EL (cell line): ENCODE measurements at places on chromosomes 1 and 21.

GRCh38 chr21:16377120-16377658, 647.4 kb downstream of the USP25 start:
- DNase-seq, result no peak

DNA sequence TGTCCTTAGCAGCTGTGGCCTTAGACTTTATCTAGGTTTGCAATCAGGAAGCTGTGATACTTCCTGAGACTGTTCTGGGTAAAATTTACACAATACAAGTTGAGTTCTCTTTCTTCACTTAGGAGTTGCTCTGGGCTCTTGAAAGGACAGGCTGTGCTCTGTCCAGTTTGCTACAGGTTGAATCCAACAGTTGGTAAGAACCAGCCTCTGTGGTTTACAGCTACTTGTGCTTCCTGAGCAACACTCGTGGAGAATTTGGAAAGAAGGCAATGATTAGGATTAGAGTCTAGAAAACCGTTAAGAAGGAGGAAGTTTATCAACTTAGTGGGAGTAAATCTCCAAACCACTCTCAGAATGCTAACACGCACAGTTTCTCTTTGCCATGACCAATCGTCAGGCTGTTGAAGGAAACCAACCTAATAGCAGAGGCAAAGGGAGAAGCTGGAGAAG, 26.8 kb downstream of the GFI1 start:
- DNase-seq, result no peak

DNA sequence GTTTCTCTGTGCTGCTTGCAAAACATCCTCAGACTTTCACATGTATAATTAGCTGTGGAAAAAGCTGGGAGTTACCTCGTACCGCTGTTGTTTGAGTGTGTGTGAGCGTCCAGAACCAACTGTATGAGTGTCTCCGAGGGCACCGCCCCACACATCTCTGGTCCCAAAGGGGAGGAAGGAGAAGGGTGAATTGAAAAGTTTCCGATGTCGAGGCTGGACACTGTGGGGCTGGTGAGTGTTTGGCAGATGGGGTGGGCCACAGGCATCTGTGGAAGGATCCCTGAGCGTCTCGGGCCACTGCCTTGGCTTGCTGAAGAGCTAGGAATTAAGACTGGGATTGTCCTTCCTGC, 1.2 kb downstream of the ATP2B4 start:
- peak; percentile 62 for DNase-seq

DNA sequence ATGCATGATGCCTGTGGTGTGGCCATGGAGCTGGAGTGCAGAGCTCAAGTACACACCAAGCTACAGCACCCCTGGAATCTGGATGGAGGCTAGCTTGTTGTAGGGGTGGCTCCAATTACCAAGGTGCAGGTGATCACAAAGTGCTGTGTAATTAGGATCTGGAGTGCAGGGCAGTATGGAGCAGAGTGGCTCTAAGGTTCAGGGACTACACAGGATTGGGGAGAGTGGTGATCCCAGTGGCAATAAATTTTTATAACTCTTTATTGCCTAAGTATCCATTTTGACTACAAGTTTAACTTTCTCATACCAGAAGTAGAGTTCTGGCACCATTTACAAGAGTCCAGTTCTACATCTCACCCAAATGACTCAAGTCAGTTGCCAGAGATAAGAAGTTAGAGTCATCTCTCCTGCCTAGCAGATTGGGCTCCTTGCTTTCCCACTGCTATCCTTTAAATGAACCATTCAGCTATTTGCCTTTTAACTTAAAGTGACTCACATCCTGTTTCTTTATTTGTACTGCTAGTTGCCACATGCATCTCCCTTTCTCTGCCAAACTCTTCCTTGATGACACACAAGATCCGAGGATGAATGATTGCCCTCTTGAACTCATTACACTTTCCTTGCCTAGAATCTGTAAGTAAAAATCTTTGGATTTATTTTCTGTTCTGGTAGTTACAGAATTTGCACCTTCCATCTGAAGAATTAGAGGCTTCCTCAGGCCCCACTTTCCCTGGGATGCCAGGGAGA, 427.2 kb downstream of the KCNT2 start:
- DNase-seq, result peak; percentile 93

DNA sequence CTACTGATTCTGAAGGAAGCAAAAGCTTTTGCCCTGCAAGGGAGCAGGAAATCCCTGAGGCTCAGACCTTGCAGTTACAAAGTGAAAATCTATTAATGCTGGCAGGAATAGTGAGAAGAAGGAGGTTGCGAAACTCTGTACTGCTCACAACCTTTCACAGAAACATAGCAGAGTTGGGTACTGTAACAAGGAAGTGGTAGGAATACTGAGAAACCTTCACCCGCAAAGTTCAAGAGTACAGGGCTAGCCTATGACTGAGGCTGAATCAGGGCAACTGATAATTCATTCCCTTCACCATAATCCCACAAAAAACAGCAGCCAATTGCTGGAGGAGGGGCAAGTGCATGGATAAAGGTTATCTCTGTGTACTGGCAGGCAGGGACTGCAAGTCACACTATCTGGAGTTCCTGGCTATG, 23.9 kb upstream of the KCTD3 start:
- DNase-seq, result peak; percentile 44

DNA sequence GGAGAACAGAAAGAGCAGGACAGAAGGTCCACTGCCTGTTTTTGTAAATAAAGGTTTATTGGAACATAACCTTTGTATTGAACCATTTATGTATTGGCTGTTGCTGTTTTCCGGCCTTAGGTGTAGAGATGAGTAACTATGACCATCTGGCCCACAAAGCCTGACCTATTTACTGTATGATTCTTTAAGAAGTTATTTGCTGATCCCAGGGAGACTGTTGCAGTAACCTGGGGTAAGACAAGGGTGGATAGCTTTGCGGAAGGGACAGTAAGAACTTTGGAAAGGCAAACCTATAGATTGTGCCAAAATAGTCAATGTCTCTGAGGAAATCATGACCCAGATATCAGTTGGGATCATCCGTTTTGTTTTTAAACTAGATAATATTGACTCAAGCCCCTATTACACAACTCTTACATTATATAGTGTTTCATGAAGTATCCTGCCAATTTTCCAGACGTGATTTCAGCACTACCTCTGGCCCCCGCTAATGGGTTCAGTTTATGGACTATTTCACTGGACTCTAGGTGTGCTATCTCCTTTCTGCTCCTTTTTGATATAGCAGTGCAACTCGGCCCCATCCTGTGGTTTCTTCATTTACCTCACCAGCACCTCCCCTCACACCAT, 20.8 kb upstream of the TLCD4 start:
- DNase-seq, result no peak

- DNase-seq, result no peak
Measured at GRCh38 chr1:113676524-113676923, 82.8 kb downstream of the PHTF1 start.

DNA sequence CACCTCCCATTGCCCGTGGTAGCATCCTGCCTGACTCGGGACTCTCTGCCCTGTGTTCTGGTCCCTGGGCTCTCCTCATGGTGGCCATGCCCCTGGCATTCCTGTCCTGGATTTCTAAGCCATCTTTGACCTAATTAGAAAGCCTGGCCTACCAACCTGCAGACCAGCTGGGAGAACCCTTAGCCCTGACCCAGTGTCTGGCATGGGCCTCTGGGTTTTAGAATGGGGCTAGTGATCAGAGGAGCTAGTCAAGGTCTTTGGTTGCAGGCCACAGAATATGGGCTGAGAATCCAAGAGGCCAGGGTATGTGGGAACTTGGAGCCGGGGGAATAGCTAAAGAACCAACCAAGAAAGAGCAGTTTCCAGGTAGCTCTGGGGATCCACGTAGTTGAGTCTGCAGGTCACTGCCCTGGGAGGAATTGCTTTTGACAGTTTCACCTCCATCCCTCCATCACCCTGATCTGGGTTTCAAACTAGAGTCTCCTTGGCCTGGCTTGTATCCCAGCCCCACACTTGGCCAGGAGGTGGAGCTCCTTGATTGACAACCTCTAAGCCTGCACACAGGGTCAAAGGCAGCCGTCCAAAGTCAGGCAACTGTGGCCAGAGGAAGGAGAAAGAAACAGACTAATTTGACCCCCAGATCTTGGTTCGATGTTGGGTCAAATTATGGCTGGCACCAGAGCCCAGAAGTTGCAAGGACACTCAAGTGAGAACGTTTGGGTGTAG, 54.7 kb upstream of the ABCG1 start:
- no peak for DNase-seq

GRCh38 chr1:66262208-66262963, 271.6 kb upstream of the SGIP1 start:
- DNase-seq, result peak; percentile 98

GRCh38 chr1:41328001-41328615, 33.1 kb upstream of the FOXO6 start:
- no peak for DNase-seq

DNA sequence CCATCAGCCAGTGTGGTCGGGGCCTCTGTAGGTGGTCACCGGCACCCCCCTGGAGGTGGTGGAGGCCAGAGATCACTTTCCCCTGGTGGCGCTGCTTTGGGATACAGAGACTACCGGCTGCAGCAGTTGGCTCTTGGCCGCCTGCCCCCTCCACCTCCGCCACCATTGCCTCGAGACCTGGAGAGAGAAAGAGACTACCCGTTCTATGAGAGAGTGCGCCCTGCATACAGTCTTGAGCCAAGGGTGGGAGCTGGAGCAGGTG, 961 bp downstream of the RBM15 start:
- no peak for DNase-seq

DNA sequence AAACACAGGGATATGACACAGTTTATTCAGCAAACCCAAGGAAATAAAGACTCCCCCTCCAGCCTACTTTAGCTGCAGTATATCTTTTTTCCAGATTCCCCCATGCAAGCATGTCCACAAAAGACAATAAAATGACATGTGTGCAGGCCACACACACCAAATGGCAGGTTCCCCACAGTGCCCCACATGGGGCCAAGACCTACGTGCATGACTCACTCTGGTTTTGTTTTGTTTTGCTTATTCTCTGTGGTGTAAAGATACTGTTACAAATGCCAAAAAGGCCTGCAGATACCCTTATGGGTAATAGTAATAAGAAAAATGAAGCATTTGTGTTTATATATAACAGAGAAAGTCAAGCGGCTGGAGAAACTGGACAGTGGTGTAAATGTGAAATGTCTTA, 71.6 kb downstream of the RD3 start:
- peak; percentile 56 for DNase-seq

- no peak for DNase-seq
Measured at GRCh38 chr21:43719748-43720538, 1.0 kb downstream of the PDXK start.

- peak; percentile 62 for DNase-seq
Measured at GRCh38 chr1:179706339-179706941, 36.7 kb upstream of the FAM163A start.

GRCh38 chr1:788835-789234, 102.4 kb upstream of the OR4F16 start:
- peak; percentile 7 for DNase-seq

- DNase-seq, result no peak
Measured at GRCh38 chr21:26845759-26846035, 488 bp upstream of the ADAMTS1 start.

GRCh38 chr1:63836830-63837229, 63.0 kb downstream of the ROR1 start:
- DNase-seq, result no peak

DNA sequence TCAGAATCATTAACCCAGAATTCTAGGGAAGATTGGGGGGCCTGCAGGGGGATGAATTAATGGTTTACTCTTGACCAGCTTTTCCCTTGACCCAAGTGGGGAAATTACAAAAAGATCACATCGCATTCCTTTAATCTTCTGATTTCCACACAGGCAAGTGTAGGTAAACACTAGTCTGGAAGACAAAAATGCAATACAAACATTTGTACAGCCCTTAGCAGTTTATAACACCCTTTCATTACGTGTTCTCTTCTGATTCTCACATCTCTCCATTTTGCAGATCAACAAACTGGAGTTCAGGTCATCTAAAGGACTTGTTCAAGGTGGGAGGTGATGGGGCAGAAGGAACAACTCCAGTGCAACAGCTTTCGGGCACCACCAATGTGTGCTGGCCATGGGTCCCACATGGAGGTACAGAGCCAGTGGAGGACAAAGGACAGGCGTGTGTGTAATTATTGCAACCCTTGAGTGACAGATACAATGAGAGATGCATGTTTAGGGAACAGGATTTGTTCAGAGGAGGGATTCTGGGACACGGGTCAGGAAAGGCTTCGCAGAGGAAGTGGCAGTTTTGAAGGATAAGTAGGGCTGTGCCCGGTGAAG, 20.4 kb downstream of the ATF3 start:
- DNase-seq, result no peak

GRCh38 chr1:101071470-101071891, 45.9 kb upstream of the DPH5 start:
- DNase-seq, result no peak

DNA sequence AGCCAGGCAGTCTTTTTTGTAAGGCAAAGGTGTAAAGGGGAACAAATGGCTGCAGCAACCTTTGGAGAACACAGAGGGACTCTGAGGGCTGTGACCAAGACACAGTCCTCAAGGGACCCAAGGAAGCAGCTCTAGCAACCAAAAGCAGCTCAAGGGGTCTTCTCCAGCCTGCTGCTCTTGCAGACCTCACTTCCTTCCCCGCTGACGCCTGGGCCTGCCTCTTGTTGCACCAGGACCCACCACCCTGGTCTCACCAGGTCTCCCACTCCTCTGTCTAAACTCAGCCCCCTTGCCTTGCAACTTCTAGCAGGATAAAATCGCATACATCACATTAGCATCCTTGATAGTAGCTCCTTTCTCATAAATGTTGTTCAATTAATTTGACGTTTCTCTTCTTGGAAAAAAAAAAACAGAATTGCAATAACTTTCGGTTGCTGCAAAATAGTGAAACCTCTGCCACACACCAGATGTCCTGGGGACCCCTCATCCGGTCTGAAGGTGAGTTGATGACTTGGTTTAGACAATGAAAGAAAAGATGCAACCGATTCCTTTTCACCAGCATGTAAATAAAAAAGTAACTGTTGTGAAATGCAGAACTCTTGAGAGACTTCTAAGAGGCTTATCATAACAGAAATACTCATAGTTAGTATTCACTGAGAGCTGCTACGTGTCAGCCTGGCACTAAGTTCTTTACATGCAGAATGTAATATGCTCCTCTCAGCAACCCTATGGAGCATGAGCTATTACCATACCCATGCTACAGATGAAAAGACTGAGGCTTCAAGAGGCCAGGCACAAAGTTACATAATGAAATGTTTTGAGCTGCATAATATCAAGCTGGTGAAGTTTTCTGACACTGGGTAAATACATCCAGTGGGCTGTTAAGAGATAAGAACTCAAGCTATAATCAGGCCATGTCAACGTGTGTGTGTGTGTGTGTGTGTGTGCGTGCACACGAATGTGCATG, 58.5 kb downstream of the UMODL1 start:
- no peak for DNase-seq

DNA sequence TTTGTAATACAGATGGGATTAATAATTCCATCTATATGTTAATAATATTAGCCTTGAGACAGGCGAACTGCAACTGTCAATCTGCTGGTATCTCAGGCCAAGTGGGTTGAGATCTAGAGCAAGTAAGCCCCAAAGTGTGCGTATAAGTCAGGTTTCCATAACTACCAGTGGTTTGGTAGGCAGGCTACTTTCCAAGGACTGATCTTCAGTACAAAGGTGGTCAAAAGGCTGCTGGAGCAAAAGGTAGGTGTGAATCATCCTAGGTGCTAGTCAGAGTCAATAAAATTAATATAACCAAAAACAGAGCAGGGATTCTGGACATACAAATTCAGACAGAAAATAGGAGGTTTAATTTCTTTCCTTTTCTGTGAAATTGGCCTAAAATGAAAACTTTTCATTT, 328.0 kb downstream of the TGFB2 start:
- DNase-seq, result no peak

GRCh38 chr1:39745016-39745670, 6.5 kb downstream of the PPIE start:
- DNase-seq, result no peak

- DNase-seq, result no peak
Measured at GRCh38 chr1:234499943-234500245, 20.9 kb upstream of the TARBP1 start.

- peak; percentile 65 for DNase-seq
Measured at GRCh38 chr1:110309139-110309538, 30.0 kb upstream of the RBM15 start.
